Urinary bladder (tissue), 4 donors: ENCODE measurements at places on chromosomes 2 and 18.
A peak's percentile ranks its signal among the peaks of the same experiment; 100 is the strongest.

DNA sequence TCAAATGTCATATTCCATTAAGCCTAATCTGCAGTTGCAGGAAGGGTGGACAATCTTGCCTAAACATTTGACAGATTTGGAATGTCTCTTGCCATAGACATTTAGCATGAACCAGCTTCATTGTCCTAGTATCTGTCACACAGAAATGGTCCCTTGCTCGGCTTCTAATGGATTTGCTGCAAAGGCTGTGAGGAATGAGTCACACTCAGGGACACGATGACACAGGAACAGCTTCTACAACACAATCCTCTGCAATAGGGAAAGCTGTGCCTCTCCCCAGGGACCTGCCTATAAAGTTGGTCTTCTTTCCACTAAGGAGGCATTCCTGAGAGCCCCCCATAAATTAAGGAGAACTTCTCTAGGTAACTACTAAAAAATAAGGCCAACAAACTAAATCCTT lies 155.1 kb upstream of the L3MBTL4 start:
- DNase-seq: no peak

- DNase-seq: peak; percentile 71
Observed at GRCh38 chr2:25252291-25253152, 84.1 kb upstream of the POMC start.

GRCh38 chr18:58699551-58699950 lies 28.3 kb downstream of the MALT1 start:
- no peak for DNase-seq

DNA sequence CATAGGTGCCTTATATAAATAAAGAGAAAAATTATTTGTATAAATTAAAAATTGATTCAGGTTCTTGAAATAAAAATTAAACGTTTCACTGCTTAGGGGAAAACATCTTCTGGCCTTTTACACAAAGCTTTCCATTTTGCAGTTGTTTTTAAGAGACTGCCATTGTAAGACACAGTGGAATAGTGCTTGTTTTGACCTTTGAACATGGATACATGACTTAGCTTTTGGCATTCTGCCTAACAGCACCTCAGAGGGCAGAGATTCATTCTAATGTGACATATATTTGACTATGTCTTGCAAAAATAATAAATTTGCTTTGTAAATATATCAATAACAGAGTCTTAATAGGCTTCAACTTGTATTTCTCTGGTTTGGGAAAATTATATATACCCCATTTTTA lies 142.1 kb downstream of the SLC4A10 start:
- DNase-seq: no peak

GRCh38 chr2:168224346-168224745 lies 23.0 kb downstream of the STK39 start:
- no peak for DNase-seq

DNA sequence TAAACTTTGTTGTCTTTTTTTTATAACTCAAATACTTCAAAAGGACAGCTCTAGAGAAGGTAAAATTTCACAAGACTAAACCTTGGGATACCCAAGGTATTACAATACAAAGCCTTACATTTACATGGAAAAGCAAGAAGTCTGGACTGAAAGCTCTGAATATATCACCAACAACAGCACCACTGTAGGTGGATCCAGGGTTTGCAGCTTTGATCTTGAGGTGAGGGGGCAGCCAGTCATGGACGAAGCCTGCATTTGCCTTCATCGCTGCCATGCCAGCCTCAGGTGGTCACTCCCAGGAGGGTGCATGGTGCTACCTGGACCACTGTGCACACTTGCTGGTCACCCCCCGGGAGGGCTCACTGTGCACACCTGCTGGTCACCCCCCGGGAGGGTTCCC lies 36.6 kb downstream of the RBFA start:
- DNase-seq: no peak

DNA sequence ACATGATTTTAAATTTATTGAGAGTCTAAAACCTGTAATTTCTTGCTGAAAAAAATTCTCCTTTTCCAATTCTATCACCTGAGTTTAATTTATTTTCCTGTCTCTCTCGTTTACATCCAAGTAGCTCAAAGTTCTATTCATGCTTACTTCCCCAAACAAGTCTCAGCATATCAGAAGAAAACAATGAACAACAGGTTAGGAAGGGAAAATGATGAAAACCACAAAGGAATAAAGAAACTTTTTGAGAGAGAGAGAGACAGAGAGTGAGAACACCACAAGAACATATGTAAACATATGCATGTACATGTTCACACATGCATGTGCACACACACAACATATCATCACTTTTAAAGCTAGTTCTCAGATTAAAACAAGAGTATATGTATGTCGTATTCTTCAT lies 112.1 kb downstream of the STRN start:
- no peak for DNase-seq

- DNase-seq: no peak
Observed at GRCh38 chr2:72765997-72766609, 59.7 kb downstream of the EXOC6B start.

GRCh38 chr2:170088776-170089175 lies 89.2 kb upstream of the MYO3B start:
- no peak for DNase-seq

DNA sequence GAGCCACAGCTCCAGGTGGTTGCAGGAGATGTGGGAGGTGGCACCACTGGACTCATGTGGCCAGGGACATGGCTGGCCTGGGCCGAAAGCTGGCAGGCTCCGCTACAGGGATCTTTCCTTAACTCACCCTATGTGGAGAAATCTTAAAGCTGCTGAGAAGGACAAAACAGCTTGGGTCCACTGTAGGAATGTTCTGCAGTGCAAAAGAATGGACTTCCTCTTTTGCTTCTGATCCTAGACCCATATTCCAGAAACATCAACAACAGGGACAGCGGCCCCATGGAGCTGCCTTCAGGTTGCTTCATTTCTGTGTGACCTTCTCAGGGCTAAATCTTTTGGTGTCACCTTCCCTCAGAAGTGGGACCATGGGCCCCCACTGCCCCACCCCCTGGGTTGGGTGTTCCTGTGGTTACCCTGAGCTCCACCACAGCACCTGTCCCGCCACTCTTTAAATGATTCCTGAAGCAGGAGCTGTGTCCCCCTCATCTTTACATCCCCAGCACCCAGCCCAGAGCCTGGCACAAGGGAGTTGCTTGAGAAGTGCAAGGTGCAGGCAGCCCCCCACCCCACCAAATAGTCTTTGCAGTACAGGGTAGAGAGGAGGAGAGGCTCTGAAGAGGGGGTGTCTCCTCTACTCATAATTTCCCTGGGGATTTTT lies 205.8 kb downstream of the ZBTB7C start:
- DNase-seq: no peak

DNA sequence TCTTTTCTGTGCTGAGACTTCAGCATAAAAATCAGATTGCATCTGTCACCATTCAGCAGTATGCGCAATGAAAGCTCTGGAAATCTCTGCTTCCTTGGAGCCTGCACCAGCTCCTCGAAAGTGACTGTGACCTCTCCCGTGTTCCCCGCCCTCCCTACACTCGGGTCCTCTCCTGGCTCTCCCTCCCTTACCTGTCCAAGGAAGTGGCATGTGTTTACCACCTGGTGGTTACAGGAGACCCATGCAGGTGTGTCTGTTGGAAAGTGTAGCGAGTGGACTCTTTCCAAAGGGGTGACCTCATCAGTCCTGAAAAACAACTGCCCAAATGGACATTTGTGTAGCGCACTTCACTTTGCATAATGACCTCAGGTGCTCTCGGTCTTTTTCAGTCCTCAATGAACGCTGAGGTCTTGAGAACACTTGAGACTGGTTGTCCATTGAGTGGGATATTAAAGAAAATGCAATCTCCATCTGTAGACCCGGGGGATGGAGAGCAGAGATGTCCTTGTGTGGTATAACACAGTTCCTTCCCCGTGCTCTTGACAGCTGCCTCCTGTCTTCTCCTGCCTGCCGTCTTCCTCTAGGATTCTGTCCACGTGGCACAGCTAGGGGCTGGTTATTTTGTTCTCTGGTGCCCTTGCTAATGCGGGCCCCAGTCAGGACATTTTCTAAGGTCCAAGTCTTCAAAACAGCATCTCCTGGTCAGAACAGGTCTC lies 133.2 kb downstream of the ACKR3 start:
- no peak for DNase-seq

- no peak for DNase-seq
Observed at GRCh38 chr2:79139423-79139822, 19.1 kb downstream of the REG1A start.

- DNase-seq: no peak
Observed at GRCh38 chr2:26946841-26947784, 23.3 kb upstream of the MAPRE3 start.

DNA sequence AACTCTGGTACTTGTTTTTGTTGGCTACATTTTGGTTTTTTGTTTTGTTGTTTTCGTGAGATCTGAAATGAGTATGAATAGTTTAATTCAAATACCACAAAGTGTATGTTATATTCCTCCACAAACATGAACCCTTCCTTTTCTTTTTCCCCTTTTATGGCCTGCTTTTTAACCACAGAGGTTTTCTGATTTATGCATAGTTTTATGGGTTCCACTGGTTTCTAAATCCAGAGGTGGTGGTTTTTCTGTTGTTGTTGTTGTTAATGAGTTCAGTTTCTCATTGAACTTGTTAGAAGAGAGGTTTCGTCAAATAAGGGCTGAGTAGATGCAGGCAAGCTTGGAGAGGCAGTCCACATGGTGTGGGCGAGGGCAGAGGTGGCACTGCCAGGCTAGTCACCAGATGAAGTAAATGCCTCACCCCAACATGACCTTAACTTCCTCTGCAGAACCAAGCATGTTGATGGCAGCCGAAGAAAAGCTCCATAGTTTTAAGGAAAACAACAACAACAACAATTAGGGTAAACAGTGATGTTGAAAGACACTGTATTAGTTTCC lies 72.5 kb downstream of the RIF1 start:
- DNase-seq: no peak

GRCh38 chr2:238159661-238160205 lies 963 bp downstream of the ERFE start:
- no peak for DNase-seq

DNA sequence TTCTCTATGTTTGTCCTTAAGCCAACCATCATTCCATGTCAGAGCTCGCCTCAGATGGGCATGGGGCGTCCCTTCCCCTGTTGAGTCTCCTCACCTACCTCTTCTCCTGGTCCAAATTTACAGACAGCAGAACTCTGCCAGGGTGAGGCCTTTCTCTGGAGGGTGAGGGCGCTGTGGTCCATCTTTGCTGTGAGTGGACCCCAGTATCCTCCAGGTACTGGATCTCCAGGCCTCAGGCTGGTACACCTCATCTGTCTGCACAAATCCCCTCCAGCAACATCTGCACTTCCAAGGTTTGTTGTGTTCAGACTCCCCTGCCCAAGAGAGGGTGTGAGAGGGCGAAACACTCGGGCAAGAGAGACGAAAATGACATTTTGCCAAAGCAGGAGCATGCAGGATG lies 63.9 kb upstream of the EDAR start:
- DNase-seq: no peak

DNA sequence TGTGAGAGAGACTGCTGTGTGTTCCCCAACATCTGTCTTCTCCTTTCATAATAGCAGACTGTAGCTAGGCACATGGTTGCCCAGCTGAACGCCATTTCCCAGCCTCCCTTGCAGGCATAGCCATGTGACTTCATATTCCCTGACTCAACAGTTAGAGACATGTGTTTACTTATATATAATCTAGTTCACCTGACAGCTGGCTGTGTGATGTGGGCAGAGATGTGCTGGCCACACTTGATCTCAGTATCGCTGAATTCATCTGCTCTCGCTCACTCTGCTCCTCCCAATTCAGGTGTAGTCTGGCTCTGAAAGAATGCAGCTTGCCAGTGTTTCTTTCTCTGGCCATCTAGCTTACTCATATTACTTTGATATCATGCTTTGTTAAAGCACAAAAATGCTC lies 52.3 kb upstream of the SEC11C start:
- DNase-seq: no peak

- DNase-seq: no peak
Observed at GRCh38 chr2:148887350-148888002, 12.4 kb downstream of the KIF5C start.

DNA sequence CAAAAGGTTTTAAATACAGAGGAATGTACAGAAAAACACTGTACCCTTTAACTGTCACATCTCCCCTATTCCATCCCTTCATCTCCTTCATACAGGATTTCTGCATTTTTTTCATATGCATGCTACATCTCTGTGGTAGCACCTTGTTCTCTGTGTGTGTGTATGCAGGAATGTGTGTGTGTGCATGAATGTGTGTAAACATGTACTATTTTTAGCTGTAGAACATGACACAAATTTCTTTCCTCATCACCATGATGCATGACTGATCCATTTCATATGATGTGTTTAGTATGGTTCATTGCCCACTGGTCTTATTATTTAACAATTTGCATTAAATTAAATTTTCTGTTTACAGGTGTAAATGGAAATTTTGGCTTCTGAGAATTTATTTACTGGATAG lies 21.5 kb upstream of the ZEB2 start:
- no peak for DNase-seq

DNA sequence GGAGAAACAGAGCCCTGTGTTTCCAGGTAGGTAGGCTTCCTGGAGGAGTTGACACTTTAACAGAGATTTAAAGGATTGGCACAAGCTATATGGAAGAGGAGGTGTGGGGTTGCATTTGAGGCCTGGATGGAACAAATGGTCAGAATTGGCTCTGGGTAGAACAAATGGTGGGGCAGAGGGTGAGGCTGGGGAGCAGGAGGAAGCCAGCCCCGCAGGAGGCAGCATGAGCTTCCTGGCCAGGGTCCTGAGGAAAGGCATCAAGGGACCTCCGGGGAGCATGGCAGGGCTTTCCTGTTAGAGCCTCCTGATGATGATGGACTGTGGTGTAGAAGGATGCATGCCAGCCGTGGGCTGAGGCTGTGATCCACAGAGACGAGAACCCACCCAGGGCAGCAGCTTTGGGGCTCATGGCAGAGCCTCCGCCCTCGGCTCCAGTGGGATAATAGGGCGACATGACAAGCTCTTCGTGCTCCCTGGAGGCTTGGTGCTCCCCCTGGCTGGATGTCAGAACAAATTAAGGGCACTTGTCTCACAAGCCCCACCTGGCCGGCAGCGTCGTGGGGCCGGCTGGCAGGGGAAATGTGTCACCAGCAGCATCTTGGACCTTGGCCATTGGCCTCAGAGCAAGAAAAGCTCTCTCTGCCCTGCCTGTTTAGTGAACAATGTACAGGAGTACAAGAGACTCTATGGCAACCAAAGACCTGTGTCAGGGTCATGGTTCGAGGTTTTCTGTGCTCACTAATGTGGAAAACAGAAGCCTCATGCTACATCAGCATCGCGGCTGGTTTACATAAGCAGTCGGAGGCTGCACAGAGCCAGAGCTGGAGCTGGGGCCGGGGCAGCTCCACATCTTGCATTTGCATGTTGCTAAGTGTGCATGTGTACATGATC lies 153.5 kb downstream of the MYCN start:
- DNase-seq: no peak

DNA sequence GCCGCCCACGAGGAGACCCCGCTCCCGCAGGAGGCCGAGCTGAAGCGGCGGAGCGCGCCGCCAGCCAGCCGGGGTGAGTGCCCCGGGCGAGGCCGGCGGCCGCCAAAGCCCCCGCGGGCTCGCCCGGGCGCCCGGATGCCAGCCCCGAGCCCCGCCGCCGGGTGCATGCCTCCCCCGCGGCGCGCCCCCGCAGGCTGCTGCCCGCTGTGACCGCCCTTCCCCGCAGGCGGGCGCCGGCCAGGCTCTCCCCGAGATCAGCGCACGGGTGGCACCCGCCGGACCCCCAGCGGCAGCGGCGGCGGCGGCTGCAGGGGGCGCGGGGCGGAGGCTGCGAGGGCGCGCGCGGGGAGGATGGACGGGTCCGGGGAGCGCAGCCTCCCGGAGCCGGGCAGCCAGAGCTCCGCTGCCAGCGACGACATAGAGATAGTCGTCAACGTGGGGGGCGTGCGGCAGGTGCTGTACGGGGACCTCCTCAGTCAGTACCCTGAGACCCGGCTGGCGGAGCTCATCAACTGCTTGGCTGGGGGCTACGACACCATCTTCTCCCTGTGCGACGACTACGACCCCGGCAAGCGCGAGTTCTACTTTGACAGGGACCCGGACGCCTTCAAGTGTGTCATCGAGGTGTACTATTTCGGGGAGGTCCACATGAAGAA lies 470 bp downstream of the KCNF1 start:
- no peak for DNase-seq
